ENCODE measurements at places on chromosomes 11 and 22. TPM values are rescaled to one million over a fixed set of nuclear protein-coding genes. Genes with fewer than 3 reads are reported as not detected.
A peak's percentile ranks its signal among the peaks of the same experiment; 100 is the strongest.

Gene ROBO4
- total RNA-seq: not detected

Gene MLC1
- total RNA-seq: 0.77 TPM

Gene CCDC188
- total RNA-seq: 0.36 TPM

DNA sequence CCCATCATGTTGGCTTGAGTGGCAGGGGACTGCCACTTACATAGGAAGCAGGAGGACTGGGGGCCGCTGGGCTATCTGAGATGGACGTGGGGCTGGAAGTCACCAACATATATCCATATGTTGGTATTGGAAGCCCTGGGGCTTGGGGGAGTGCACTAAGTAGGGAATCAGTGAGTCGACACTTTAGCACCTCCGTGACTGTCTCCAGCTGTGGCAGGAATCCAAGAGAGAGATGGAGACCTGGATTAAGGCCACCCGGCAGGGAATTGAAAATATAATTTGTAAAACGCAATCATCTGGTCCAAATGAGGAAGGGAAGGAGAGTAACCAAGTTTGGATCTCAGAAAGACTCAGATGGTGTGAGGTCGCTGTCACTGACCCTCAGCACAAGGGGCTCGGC lies 68.4 kb downstream of the ELFN2 start:
- H3K27me3 ChIP-seq: peaks cover 7% of the 10 kb centered on the region
- no peak overlapping the region for H3K27ac ChIP-seq
- H3K4me1 ChIP-seq: peaks cover 3% of the 10 kb centered on the region
- DNase-seq: no peak

DNA sequence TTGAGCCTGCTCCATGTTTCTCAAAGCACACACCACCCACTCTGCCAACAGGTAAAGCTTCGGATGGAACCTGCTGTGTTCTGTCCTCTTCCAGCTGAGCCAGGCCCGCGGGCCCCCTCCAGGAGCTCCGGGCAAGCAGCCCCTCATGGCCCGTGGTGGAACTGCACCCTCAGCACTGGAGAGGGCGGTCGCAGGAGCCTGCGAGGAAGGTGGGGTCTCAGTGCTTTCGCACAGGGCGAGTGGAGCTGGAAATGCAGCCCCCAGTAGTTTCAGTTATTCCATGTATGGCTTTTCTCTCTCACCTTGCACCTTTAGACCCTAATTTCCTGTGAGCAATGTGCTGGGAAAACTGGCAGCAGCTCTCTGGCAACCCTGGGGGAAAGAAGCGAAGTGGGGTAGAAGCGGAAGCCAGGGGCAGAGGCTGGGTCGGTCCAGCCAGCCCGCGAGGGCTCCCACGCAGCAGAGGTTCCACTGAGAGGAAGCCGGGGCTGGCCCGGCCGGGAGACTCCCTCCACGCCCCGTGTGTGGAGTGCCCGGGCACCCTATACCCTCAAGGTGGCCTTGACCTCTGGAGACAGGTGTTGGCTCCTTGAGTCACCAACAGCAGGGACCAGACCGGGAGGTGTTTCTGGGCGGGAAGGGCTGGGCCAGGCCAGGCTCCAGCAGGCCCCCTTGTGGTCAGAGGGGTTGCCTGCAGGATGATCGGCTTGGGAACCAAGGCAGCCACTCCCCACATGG lies 119.9 kb upstream of the TMEM45B start:
- H3K27ac ChIP-seq: no peak overlapping the region
- H3K36me3 ChIP-seq: peaks cover 1% of the 10 kb centered on the region
- peaks cover 63% of the 10 kb centered on the region for H3K27me3 ChIP-seq
- DNase-seq: peak; percentile 80
- H3K4me1 ChIP-seq: peaks cover 4% of the 10 kb centered on the region
- H3K4me3 ChIP-seq: peak overlapping the region; percentile 59

DNA sequence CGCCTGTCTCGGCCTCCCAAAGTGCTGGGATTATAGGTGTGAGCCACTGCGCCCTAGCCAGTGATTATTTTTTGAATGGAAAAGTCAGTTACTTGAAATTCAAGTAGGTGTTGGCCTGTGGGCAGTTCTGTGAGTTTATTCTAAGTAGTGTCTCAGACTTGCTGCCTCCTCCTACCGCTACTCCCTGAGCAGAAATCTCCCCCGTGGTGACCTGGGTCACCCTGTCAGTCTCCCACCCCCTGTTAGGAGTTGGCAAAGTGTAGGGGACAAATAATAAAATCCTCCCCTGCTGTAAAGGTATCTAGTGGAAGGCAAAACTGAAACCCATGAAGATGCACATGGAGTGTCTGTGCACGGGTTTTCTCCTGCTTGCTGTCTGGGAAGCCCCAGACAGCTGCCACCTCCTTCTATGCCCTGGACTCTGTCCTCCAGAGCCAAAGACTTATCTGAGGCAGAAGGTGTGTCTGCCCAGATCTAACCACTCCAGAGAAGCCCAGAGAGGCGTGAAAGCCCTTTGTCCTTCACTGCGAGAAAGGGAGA lies 26.3 kb downstream of the SNAP29 start:
- DNase-seq: no peak
- peaks cover 31% of the 10 kb centered on the region for H3K36me3 ChIP-seq
- H3K4me1 ChIP-seq: peaks cover 4% of the 10 kb centered on the region
- no peaks in the 10 kb centered on the region for H3K27me3 ChIP-seq
- H3K4me3 ChIP-seq: no peak overlapping the region

GRCh38 chr11:6817694-6818093 lies 18.2 kb upstream of the OR6A2 start:
- no peaks in the 10 kb centered on the region for H3K4me1 ChIP-seq
- no peak overlapping the region for H3K4me3 ChIP-seq
- H3K36me3 ChIP-seq: no peaks in the 10 kb centered on the region
- H3K27me3 ChIP-seq: peaks cover 4% of the 10 kb centered on the region
- no peak overlapping the region for H3K27ac ChIP-seq
- DNase-seq: no peak
